ENCODE measurements at places on chromosomes 3 and 15.
A peak's percentile ranks its signal among the peaks of the same experiment; 100 is the strongest.

DNA sequence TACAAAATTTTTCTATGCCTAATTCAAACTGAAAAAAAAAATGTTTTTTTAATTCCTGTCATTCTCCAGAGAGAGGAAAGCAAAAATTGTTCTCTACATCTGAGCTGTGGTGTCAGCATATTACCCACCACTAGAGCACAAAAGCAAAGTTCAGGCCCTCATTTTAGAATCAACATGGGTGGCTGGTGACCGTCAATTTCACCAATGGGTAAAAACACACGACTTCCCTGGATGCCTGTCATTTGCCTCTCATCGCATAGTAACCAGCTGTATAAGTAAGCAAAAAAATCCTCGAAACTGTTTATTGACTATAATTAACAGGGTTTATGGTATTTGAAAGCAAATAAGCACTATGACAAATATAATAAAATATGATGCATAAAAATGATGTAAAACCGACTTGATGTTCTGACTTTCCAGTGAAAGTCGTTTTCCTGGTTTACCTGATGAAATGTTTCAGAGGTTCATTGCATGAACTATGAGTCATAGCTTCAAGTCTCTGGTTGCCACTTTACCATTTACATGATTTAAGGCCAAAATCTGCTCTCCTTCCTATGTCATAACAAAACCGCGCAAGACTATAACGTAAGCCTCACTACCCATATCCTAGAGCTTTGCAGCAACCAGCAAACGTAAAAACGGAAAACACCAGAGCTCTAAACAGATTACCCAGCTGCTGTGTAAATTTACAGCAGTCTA is 60.5 kb downstream of the THBS1 start:
- no peak for DNase-seq

DNA sequence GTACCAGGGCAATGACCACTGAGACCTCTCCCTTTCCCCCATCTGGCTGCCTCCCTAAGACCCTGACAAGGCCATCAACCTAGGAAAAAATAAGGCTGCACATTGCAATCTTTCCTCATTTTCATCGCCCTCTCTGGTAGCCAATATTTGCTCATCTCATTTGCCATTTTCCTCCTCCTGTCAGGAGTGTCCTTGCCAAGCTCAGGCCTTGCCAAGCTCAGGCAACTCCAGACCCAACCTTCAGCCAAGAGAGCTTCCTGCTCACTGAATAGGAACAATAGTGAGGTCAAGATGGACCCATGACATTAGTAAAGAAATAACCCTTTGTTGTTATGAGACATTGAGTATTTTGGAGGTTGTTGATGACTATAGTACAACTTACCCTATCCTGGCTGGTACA is 380.3 kb downstream of the RSL24D1 start:
- no peak for DNase-seq

- DNase-seq: no peak
Observed at GRCh38 chr15:79844221-79844620, 52.6 kb downstream of the MTHFS start.

GRCh38 chr3:150547045-150547741 is 606 bp downstream of the EIF2A start:
- no peak for DNase-seq

GRCh38 chr3:102484-102883 is 94.1 kb upstream of the CHL1 start:
- no peak for DNase-seq

- DNase-seq: no peak
Observed at GRCh38 chr15:73959012-73959581, 32.8 kb downstream of the LOXL1 start.

- no peak for DNase-seq
Observed at GRCh38 chr3:106533788-106534160, 665.0 kb upstream of the CBLB start.

DNA sequence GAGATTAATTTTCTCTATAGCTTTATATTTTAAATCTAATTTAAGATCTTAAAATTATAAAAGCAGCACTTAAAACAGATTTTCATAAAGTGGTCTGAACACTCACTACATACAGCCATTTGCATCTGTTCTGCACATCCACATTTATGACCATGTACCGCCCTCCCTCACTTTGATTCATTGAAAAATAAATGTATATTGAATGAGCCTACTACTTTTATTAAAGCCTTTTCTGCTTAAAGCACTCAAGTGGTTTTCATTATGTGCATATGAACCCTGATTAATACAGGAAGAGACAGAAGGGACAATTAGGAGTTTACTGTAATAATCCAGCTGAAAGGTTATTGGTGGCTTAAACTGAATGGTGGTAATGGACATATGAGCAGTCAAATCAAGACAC is 129.4 kb downstream of the DLG1 start:
- DNase-seq: no peak

DNA sequence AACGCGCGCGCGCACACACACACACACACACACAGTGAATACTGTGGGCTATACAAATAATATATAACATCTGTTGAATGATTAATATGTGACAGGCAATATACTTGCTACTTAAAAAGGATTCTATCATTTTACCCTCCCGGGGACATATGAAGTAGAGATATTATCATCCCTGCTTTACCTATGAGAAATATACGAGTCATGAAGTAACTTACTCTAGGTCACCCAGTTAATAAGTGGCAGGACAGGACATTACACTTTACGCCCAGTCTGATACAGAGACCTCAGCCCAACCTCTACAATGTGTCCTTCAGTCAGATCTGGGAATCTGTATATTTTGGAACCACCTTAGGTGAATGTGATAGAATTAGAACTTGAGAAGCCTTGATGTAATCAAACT is 55.4 kb downstream of the CCDC54 start:
- DNase-seq: no peak

GRCh38 chr3:9864200-9864927 is 15.7 kb downstream of the CIDEC start:
- DNase-seq: peak; percentile 75

DNA sequence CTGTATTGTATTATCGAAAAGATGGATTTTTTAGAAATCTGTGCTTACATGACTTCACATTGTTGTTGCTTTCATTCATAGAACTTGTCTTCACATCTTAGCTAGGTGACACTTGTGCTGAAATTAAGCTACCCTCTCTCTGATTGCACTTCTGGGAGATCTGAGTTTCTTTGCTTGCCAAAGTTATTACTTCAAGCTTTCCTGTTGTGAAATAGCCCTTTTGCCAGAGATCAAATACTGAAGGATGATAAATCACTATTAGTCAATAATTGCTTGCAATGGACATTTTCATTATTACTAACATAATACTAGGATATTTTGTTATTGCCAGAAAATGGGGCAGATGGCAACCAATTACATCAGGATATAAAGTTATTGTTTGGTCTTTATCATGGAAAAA is 34.7 kb downstream of the PIK3CA start:
- no peak for DNase-seq

DNA sequence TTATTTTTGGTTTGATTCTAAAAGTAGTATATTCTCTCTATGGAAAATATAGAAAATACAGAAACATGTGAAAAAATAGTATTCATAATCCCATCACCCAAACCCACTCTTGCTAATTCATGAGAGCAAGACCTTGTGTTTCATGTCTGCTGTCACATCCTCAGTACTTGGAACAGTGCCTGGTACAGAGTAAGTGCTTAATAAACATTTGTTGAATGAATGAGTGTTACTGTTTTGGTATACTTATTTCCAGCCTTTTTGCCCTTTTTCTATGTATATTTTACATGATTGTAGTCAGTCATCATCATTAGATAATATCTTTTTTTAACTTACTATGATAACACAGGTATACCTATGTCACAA is 59.3 kb downstream of the IL16 start:
- no peak for DNase-seq

DNA sequence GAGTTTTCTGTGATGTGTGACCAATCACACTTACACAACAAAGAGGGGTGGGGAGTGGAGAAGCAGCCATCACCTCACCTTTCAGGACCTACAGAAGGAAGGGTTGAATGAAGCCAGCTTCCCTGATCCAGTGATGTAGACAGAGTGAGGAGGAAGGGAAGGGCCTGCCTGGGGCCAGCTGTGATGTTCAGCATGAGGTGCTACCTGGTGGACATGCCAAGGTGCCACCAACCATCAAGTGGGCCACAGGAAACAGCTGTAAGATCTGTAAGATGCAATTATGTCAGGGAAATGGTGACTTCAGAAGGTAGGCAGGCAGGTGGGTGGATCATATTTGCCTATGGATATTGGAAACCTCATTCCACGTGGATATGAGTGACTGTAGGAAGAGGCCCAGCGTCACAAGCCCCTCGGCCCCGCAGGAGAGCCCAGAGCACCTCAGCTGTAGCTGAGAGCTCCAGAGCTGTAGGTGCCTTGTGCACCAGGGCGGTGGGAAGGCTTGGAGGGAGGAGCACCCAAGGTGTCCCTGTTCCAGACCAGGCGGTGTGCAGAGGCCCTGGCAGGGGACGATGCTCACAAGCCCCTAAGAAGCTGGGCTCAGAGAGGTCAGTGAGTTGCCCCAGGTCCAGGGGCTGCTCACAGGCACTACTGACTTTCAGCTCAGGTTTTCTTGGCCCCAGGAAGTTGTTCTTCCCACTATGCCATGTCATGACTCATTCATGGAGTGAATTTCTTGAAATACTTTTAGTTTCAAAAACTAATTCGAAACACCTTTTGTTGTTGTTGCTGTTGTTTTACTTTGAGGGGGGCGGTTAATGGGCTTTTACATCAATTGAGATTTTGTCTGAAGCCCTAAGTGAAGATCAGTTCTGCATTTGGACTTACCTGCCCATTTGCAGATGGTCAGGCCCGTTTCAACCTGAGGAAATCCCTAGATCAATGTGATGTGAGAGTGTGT is 94.2 kb upstream of the ALDH1A3 start:
- no peak for DNase-seq

DNA sequence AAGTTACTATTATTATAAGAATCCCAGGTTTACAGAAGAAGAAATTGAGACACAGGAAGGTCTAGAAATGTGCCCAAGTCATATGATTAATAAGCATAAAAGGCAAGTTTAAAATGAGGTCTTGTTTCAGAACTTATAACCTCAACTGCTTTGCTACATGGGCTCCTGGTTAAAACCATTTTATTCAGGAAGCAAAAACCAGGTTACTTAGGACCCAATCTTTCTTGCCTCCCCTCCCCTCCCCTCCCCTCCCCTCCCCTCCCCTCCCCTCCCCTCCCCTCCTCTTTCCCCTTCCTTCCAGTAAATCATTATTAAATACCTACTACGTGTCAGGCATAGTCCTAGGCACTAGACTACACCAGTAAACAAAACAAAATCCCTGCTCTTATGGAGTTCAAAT is 93.9 kb downstream of the NAALADL2 start:
- no peak for DNase-seq

GRCh38 chr15:89068325-89068784 is 19.9 kb upstream of the ABHD2 start:
- peak; percentile 32 for DNase-seq

All from anterior cingulate cortex (tissue), 58 donors.